ENCODE measurements at places on chromosomes 11 and 22. TPM values are rescaled to one million over a fixed set of nuclear protein-coding genes. Genes with fewer than 3 reads are reported as not detected.
A peak's percentile ranks its signal among the peaks of the same experiment; 100 is the strongest.

Gene CBX6
- 50.0 TPM for total RNA-seq

DNA sequence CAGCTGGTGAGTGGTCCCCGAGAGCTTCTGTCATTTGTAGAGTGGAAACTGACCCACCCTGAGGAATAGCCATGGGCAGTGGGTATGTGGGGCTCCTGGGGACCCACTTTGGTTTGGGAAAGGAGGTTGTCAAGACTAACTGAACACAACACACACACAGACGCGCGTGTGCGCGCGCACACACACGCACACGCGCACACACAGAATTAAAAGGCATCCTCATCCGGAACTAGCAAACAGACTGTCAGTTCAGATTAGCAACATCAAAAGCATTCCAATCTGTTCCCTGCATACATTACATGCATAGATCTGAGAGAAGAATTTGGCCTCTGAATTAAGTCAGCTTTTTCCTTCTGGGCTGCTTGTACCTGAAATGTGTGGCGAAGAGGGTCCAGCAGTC is 284.7 kb downstream of the ST3GAL4 start:
- no peak overlapping the region for H3K4me3 ChIP-seq
- H3K36me3 ChIP-seq, result no peaks in the 10 kb centered on the region
- peak; percentile 70 for DNase-seq
- H3K4me1 ChIP-seq, result no peaks in the 10 kb centered on the region

- no peak for DNase-seq
- no peaks in the 10 kb centered on the region for H3K36me3 ChIP-seq
- peaks cover 23% of the 10 kb centered on the region for H3K4me1 ChIP-seq
- peaks cover 37% of the 10 kb centered on the region for H3K27me3 ChIP-seq
- peak overlapping the region; percentile 72 for H3K27ac ChIP-seq
Observed at GRCh38 chr11:123194337-123195187, 486 bp downstream of the CLMP start.

- no peaks in the 10 kb centered on the region for H3K27me3 ChIP-seq
- peaks cover 5% of the 10 kb centered on the region for H3K4me1 ChIP-seq
- no peak for DNase-seq
- no peak overlapping the region for H3K4me3 ChIP-seq
- H3K27ac ChIP-seq, result no peak overlapping the region
Observed at GRCh38 chr11:78740199-78741071, 165.8 kb upstream of the NARS2 start.

DNA sequence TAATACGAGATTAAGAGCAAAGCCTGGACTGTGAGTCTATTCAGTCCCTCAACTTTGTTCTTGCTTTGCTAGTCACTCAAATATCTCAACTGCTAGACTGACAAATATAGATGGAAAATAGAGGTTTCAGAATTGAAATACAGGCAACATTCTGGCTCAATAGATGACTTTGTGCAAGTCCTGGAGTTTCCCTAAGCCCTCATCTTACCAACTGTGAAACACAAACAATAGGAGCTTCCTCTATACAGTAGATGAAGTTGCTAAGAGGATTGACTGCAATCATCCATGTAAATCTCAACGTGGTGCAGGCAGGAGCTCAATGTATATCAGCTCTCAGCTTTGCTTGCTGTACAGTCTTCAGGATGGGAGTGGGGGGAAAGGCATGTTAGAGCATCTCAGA is 6.2 kb upstream of the MPEG1 start:
- DNase-seq, result no peak
- H3K27ac ChIP-seq, result no peak overlapping the region
- no peaks in the 10 kb centered on the region for H3K4me1 ChIP-seq
- no peak overlapping the region for H3K4me3 ChIP-seq
- no peaks in the 10 kb centered on the region for H3K27me3 ChIP-seq
